ENCODE measurements at places on chromosomes 16 and 17.

DNA sequence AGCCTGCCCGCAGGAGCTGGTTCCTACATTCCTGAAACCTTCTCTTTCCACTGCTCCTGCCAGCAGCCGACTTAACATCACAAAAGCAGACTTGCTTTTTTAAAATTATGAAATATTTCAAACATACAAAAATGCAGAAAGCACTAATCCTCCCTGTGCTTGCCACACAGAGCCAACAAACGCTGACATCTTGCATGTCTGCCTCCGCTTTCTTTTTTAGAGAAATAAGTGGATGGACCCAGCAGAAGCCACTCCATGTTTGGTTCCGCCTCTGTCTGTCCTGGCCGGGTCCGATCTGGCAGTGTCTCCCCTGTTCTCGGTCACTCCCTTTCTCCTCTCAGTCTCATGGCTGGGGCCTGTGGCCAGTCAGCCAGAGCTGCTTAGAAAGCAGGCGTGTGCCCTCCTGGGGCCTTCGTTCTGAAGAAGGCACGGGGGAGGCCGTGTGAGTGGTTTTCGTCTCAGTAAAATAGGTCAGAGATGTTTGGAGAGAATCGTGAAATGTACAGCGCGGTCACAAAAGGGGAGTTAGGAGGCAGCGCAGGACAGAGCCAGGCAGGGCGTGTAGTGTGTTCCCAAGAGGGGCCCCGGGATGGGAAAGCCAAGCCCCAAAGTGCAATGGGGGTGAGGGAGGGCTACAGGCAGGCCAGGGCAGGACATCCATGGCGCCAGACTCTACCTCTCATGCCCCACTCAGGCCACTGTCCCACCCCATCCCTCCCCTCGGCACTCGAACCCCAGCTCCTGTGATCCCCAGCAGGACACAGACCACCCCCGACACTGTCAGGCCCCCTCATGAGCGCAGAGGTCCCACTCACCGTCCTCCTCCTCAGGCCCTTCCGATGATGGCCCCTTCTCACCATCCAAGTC lies 23.2 kb downstream of the MXRA7 start:
- DNase-seq: no peak

- DNase-seq: no peak
Measured at GRCh38 chr16:4347765-4348509, 3.2 kb downstream of the PAM16 start.

GRCh38 chr16:2242598-2242997 lies 6.4 kb downstream of the DNASE1L2 start:
- DNase-seq: no peak

- DNase-seq: no peak
Measured at GRCh38 chr17:21355586-21355985, 20.6 kb upstream of the KCNJ12 start.

- DNase-seq: no peak
Measured at GRCh38 chr17:2230877-2231276, 72.7 kb downstream of the SMG6 start.

DNA sequence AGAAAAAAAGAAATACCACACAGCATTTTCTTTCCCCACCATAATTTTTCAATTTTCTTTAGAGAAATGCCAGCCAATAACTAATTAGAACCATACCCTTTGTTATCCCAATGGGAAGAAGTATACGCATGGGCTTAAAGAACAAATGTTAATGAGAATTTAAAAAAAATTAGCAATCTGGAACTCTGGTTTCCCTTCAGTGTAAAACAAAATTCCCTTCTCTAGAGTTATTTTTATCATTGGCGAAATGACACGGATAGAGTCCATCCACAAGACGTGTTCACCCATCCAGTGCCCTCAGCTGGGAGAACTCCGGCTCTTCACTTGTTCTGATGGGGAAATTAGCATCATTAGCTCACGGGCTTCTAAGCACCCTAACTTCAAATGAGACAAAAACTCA lies 3.3 kb downstream of the NXN start:
- no peak for DNase-seq

- no peak for DNase-seq
Measured at GRCh38 chr16:3677994-3678393, 23.5 kb downstream of the DNASE1 start.

DNA sequence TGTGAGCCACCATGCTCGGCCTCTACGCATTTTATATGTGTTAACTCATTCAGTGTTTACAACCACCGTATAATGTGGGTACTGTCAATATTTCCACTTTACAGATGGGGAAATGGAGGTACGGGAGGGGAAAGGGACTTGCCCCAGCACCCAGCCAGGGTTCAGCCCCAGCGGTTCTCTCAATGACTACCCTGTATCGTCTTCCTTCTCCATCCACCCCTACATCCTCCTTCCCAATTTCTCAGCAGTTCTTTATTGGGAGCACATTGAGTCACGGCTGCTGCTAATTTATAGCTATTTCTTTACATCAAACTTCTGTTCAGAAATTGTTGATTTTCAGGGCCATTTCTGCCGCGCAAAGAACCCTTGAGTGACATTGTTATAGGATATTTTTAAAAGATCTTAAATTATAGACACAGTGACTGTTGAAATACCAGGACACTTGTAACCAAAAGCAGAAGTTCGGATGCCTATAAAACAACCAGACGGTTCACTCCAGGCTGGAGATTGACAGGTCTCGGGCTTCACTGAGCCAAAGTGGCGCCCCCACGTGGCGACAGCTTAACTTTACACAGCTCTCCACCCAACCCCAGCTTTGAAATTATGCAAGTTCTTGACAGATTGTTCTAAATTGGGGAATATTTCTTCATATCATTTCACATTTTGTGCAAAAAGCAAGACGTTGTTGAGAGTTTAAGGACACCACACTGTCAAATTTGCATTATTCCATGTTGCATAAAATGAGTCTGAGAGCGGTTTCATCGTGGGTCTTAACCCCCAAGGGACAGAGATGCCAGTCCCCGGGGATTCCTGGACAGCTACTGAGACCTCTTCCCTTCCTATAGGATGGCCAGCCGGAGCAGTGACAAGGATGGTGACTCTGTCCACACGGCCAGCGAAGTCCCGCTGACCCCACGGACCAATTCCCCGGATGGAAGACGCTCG lies 11.8 kb downstream of the SYT17 start:
- no peak for DNase-seq

GRCh38 chr17:47945080-47945479 lies 3.7 kb downstream of the PNPO start:
- DNase-seq: no peak

GRCh38 chr17:45640141-45640850 lies 143.8 kb upstream of the CRHR1 start:
- DNase-seq: peak; percentile 37

DNA sequence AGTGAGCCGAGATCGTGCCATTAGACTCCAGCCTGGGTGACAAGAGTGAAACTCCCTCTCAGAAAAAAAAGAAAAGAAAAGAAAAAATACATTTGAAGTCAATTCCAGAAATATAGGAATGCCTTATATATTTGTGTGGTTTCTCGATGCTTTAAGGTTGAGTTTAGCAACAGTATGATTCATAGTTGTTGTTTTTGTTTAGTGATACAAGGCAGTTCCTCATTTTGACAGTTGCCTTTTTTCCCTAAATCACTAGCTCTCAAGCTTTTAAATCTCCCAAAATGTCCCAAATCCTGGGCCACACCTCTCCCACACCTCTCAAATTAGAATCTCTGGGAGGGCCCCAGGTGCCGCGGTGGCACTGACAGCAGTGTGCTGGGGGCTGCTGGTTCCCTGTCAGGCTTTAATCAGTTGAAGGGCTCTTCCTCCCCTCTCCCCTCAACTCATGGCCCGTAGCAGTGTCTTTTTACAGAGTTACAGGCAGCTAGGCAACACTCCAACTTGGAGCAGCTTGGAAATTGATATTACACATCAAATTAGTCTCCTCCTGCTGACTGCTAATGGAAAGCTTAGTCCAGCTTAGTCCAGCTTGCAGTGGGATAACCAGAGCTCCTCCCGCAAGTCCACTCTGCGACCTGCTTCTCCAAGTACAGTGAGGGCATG lies 58.4 kb downstream of the EPN2 start:
- DNase-seq: no peak

DNA sequence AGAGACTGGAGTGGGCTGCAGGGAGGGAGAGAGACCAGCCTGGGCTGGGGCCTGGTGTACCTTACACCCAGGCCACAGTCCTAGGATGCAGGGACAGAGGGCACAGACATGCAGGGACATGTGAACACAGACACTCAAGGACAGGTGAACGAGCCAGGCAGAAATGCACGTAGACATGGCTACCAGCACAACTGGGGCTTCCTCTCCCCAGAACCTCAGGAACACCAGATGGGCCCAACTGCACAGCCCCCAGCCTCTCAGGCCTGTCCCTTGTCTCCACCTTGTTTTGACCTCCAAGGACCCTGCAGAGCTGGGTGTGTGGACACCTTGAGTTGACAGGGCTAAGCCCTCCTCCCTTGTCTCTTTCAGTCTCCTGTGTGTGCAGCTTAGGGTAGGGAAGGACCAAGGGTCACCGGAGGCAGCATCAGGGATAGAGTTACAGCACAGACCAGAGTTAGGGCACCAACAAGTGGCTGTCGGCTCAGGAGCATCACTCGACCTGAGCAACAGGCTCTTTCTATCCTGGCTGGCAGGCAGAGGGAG lies 9.2 kb downstream of the SEZ6 start:
- no peak for DNase-seq

DNA sequence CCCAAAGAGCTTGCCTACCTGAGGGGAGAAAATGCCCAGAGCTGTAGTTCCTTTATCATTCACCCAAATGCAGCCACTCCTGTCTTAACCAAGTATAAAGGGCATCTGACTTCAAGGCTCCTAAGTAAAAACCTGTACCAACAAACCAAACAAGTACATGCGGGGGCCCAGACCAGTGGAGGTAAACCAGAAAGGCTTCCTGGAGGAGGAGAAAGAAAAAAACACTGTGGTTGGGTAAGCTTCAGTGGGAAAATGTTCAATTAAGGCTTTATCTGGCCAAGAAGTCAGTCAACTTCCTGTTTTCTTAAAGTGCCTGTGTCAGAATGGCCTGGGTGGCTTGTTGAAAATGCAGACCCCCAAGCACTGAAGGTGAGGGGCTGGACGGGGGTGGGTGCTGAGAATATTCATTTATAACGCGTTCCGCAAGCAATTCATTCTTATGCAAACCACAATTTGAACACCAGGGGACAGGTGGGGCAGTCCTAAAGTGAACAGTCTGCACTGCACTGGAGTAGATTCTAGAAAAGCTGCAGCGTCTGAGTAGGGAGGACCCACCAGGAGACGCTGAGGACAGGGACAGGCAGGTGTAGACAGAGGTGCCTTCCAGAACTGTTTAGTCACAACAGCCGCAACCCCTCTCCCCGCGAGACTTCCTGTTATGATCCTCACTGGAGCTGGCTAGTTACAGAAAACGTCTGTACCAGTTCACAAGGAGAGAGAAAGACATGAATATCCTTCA lies 467.1 kb downstream of the SOX9 start:
- no peak for DNase-seq

DNA sequence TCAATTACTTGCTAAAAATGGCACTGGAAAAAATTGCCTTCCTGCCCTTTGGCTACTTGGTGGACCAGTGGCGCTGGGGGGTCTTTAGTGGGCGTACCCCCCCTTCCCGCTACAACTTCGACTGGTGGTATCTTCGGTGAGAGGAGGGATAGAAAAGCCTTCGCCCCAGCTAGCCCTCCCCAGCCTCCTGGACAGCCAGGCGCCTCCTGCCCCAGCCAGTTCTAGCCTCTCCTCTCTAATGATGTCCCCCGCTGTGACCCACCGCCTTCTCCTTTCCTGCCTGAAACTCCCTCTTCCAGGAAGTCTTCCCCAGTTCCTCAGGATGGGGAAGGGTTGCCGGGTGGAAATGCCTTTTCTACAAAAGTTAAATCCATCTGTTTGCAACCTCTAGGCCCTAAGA lies 6.2 kb downstream of the ACE start:
- no peak for DNase-seq

DNA sequence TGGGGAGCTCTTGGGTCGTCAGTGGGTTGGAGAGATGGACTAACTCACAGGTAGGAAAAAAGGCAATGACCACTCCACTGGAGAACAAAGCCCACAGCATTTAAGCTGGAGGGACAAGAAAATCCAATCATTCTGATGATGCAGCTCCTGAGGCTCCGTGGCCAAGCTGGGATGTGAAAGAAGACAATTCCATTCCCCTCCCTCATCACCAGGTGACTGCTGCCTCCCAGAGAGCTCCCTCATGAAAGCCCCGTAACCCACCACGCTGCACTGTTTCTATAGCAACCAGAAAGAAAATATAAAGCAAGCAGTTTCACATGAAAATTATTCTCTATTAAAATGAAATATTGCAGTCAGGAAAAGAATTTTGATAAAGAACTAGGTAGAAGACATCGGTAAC lies 15.2 kb downstream of the ANKRD11 start:
- DNase-seq: no peak

DNA sequence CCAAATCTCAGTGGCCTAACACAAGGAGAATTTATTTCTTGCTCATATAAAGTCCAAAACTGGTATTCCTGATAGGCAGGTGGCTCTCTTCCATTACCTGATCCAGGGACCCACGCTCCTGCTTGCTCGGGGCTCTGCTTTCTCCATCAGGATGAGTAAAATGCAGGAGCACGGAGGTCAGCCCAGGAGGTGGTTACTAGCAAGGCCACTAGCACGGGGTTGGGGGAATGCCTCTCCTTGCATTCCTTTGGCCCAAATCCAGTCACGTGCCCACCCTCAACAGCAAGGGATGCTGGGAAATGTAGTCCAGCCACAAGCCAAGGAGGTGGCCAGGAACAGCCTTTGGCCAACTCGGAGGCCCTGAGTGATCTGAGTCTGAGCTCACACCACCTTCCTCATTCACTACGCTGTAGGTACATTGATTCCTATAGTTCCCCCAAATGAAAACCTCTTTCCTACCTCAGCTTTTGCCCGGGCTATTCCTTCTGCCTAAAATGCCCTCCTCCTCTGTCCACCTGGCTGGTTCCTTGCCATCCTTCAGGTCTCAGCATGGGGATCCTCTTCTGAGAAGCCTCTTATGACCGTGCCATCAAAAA lies 38.3 kb upstream of the HAPSTR1 start:
- no peak for DNase-seq

DNA sequence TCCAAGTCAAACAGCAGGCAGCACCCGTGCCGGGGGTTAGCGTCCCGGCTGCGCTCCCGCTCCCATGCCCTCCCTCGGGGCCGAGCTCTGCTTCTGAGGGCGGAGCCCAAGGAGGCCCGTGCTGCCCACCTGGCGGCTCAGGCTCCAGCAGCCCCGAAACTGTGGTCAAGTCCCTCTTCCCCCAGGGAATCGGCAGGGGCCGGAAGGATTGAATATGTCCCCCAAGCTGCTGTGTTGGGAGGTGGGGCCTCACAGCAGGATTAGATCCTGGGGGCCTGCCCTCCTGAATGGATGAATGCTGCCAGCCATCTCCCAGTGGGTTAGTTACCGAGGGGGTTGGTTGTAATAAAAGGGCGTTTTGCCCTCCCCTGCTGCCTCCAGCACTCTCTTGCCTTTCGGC lies 33.9 kb downstream of the MAP2K3 start:
- DNase-seq: no peak

- peak; percentile 89 for DNase-seq
Measured at GRCh38 chr17:82450357-82451106, at the start of gene CYBC1. TSS of gene CYBC1 (minus strand) at chr17:82450752. CDS start at chr17:82449254, 1,498 bp downstream.

GRCh38 chr16:79914961-79915720 lies 314.6 kb upstream of the MAF start:
- DNase-seq: no peak

- DNase-seq: no peak
Measured at GRCh38 chr17:58344791-58345157, 7.2 kb downstream of the SUPT4H1 start.

GRCh38 chr17:7308625-7309433 lies 1.4 kb downstream of the EIF5A start:
- DNase-seq: no peak
